Lung microvascular endothelial cell (primary cell): ENCODE measurements at places on chromosomes 12 and 14. TPM values are rescaled to one million over a fixed set of nuclear protein-coding genes. Genes with fewer than 3 reads are reported as not detected.

- DNase-seq = no peak
Observed at GRCh38 chr12:102010265-102010994, 51.4 kb downstream of the WASHC3 start.

DNA sequence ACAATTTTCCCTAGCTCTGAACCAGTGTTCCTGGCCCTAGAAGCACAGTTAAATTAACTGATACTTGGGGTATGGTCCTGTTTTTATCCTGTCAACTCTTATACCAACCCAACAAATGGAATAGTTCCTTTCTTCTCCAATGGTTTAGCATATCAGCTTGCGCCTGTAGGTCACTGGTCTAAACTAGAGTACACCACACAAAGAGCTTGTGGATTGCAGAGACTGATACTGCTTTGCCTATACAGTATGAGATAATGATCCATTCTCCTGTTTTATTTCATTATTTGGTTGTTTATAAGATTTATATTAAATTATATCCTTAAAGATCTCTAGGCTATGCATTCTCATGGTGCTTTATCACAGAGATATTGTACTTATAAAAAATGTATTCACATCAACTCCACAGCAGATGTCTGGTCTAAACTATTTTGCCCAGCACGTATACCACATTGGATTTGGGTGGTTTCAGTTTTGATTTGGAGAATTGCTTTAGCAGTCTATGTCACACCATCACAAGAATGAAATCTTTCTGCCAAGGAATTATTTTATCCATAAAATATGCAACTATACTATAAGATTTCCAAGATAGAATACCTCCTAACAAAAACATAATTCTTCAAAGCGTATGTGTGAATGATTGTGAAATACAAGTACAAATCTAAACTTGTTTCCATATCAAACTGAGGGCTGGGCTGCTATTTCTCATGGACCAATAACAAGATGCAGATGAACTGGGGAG is 142.1 kb downstream of the SLC16A7 start:
- DNase-seq = no peak

DNA sequence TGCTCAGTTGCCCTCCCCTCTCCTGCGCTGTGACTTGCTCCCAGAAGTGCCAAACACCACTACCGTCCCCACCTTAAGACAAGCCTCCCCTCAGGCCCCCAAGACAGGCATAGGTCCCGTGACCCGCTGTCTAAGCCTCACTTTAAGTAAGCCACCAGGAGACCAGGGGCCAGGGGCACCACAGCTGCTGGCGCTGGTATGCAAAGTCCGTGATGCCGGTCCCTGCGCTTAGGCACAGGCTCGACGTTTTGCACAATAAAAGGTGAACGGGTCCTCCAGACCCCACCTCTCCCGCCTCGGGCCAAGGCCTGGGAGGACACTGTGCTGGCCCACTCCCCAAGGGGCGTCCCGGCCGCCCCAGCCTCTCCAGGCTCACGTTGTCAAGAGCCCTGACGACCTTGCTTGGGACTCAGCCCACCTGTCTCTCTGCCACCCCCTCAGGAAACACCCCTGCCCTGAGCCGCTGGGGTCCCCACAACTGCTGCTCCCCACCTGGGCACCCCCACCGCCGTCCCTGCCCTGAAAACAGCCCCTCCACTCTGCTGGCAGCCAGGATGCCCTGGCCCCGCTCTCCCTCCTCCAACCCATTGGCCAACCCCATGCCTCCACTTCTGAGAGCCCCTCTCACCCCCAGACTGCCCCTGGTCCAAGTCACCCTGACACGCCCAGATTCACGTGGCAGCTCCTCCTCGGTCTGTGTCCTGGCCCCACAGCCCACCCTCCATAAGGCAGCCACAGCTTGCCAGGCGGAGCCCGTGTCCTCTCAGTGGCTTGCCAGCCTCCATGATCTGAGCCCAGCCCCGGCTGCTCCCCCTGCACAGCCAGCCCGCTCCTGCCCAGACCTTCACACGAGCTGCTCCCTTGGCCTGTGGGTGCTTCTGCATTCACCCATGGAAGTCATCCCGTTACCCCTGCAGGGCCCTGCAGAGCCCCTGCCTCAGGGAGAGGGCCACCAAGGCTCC is 11.9 kb downstream of the JAG2 start:
- DNase-seq = no peak

GRCh38 chr12:58293308-58293982 is 352.1 kb downstream of the ATP23 start:
- DNase-seq = no peak

DNA sequence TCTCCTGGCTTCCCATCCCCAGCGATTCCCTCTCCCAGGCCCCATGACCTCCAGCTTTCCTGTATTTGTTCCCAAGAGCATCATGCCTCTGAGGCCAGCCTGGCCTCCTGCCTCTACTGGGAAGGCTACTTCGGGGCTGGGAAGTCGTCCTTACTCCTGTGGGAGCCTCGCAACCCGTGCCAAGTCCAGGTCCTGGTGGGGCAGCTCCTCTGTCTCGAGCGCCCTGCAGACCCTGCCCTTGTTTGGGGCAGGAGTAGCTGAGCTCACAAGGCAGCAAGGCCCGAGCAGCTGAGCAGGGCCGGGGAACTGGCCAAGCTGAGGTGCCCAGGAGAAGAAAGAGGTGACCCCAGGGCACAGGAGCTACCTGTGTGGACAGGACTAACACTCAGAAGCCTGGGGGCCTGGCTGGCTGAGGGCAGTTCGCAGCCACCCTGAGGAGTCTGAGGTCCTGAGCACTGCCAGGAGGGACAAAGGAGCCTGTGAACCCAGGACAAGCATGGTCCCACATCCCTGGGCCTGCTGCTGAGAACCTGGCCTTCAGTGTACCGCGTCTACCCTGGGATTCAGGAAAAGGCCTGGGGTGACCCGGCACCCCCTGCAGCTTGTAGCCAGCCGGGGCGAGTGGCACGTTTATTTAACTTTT is 14.3 kb downstream of the C12orf43 start:
- DNase-seq = peak; percentile 51

GRCh38 chr14:49881350-49882001 is 11.4 kb upstream of the ARF6 start:
- no peak for DNase-seq

DNA sequence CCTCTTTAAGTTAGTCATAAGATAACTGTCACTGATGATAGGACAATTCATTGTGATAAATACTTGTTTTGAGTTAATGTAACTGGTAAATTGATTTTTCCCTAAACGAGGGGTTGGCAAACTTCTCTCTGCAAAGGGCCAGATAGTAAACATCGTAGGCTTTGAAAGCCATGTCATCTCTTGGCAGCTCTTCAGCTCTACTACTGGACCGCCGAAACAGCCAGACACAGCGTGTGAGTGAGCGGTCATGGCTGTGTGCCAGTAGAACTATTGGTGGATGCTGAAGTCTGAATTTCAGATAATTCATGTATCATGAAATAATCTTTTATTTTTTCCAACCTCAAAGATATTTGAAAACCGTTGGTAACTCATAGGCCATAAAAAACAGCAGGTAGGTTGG is 9.9 kb downstream of the PIWIL1 start:
- DNase-seq = no peak

DNA sequence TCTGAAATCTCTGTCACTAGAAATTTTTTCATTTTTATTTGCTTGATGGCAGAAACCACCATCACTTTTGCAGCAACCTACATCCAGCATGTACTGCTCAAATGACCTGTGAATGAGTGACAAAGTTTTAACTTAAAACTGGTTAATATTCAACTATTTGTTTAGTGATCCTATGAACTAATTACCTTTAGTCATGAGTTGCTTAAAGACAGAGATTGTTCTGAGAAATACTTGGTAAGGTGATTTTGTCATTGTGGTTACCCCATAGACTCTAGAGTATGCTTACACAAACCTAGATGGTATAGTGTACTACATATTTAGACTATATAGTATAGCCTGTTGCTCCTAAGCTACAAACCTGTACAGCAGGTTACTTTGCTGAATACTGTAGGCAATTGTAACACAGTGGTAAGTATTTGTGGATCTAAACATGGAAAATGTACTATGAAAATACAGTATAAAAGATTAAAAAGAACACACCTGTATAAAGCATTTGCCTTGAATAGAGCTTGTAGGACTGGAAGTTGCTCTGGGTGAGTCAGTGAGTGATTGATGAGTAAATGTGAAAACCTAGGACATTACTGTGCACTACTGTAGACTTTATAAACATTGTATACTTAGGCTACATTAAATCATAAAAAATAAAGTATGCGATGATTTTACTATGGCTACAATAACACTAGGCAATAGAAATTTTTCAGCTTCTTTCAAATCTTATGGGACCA is 256.6 kb upstream of the PPFIA2 start:
- no peak for DNase-seq

DNA sequence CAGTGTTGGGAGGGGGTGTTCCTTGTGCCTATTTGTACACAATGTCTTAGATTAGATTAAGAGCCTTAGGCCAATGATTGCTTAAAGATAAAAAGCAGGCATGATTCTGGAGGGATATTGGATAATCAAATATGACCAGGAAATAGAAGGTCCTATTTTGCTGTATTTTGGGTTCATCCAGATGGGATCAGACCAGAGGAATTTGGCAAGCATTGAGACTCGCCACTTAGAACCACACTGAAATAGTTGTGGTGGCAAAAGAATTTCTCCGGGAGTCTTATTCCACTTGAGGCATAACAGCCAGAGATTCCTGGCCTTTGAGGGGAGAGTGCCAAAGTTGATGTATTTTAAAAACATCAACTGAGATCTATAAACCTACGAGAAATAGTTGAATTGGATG is 327.2 kb downstream of the RAD51B start:
- peak; percentile 53 for DNase-seq

GRCh38 chr12:71029302-71029701 is 108.8 kb upstream of the PTPRR start:
- no peak for DNase-seq

DNA sequence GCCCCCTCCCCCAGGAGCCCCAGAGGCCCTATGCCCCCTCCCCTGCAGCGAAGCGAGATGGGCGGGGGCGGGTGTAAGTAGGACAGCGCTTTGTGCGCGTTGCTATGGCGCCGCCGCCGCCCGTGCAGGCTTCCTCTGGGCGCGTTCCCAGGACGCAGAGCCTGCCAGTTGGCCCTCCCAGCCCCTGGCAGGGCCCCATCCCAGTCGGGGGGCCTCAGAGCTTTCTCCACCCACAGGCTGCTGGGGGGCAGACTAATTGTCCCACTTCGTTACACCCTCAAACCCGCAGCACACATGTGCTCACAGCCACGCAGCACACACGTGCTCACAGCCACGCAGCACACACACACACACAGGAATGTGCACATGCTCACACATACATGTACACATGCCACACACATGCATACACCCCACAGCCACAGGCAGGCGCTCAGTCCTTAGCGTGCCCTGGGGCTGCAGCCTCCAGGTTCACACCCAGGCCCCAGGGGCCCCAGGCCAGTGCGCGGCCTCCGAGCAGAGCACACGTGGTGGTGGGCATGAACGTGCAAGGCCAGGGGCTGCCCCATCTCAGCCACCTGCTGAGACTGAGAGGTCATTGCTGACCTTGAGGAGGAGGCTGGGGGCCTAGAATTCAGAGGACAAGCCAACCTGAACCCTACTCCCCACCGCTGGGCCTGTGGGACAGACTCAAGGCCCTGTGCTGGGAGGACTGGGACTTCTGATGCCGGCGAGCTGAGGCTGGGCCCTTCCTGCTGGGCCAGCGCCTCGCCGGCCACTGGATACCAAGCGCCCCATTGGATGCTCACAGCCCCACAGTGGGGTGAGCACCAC is 15.6 kb downstream of the TRMT61A start:
- DNase-seq = peak; percentile 39

DNA sequence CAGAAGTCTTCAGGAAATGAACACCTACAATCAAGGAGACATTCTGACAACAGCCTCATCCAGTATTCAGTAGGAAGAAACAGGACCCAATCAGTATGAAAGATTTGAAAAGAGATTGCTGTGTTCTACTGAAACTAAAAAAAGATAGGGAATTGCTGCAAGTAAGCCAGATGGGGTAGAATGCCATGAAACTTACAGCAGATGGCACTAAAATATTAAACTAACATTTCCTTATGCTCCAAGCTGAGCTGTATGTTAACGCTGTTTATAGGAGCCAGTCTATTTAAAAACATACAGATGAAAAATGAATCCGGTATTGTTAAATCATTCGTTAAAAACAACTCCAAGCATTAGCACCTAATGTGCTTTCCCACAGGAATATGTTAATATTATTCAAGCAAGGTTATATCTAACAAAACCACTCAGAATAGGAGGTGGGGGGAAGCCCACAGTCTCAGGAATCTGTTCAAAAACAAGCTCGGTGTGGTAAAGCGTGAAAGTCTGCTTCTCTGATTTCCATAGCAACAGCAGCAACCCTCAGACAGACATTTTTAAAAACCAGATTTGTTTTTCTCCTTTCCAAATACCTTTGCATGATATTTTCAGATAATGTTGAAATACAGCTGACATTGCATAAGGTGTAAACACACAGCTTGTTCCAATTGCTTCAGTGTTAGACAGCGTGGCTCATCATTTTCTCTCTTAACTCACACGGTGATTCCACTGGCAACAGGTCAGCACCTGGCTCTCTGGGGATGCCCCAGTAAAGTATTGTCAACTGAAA is 131.4 kb upstream of the CCDC175 start:
- no peak for DNase-seq

DNA sequence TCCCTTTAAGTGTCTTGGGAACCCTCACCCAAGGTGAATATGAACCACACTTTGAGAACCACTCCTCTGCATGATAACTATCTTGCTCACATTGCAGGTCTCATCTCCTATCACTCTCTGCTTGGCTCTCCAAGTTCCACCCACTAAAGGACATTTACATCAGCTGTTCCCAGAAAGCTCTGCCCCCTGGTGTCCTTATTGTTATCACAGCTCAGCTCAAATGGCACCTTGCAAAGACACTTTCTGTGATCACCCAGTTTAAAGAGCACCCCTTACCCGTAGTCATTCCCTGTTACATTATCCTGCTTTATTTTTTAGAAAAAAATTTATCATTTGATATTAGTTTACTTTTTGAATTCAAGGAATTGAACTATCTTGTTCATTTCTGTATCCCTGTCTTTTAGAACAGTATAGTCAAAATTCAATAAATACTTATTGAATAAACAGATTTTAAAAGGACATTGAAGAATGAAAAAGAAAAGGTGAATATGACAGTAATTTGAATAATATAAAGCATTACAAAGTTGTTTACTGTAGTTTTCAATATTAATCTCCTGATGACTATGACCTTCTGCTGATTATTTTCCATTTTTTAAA is 20.5 kb upstream of the GUCY2C start:
- DNase-seq = peak; percentile 66

DNA sequence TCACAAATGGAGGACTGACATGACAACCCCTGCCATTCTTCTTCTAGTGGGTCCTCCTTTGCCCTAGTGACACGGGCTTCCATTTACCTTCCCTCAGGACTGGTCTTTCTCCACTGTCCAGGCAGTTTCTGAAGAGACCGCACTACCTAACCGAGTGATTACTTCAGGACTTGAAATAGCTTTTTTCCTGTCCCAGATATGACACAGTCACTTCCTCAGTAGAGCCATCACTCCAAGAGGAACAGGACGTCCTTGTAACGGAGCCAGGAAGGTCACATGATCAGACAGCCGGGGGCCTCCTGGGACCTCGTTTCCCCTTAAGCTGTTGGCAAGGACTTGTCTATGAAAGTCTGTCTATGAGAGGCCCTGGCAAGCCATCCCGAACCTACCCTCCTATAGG is 62.3 kb downstream of the FOS start:
- peak; percentile 71 for DNase-seq

- peak; percentile 46 for DNase-seq
Observed at GRCh38 chr12:88420457-88420856, 159.8 kb downstream of the KITLG start.

Gene PRKD1
- total RNA-seq = 6.3 and 8.5 TPM in 2 replicates

Gene PLA2G1B
- not detected in 2 replicates for total RNA-seq

Gene CARMIL3
- under 0.01 TPM in 1 of 2 replicates, not detected in the other for total RNA-seq

Gene ADAM21
- under 0.01 TPM in 2 replicates for total RNA-seq

Gene EPYC
- total RNA-seq = not detected in 2 replicates

Gene PITPNM2
- total RNA-seq = 3.9 and 4.4 TPM in 2 replicates
